ENCODE measurements at places on chromosomes 1 and 21.

DNA sequence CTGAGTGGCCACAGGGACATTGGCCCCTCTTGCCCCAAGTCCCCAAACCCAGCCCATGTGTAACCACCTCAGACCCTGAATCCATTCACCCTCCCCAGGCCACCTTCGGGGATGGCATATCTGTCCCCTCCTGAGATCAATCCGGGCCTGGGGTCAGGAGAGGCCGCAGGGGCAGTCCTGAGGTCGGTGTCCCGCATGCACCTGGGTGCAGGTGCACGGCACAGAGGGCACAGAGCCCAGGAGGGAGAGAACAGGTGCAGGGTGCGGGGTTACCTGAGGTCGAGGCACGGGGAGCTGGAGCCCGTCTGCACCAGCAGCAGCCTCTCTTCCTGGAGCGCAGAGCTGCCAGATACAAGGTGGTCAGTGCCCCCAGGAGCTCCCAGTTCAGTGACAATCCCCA, 16.8 kb downstream of the PANK4 start:
- no peak for DNase-seq

- DNase-seq: no peak
Observed at GRCh38 chr1:240487493-240487892, 124.5 kb downstream of the GREM2 start.

DNA sequence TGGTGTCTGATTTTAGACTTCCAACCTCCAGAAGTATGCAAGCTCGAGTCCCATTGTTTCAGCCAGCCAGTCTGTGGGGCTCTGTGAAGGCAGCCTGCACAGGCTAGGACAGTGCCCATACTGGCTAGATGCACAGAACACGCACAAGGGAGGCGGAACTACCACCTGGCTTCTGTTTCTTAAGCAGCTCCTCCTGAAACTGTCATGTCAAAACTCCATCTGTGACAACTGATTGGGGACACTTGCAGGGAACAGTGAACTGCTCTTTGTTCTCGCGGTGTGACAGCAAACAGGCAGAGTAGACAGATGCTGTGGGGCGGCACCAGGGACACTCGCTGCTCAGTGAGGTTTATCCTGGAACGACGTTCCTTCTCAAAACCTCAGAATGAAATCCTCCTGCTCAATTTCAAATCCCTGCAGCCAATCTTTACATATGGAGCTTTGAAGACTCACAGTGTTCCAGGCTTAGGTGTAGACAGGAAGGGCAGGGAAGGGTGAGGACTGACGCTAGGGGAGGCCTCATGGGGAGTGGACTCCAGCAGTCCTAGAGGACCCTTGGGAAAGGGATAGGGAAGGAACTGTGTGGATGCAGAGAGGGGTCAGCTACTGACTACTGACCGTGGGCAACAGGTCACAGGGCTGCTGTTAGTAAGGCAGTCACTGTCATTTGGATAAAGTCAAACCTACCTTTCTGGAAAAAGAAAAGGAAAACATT, 73.8 kb downstream of the ERG start:
- no peak for DNase-seq

- DNase-seq: no peak
Observed at GRCh38 chr1:153542956-153543711, 2.4 kb upstream of the S100A5 start.

- no peak for DNase-seq
Observed at GRCh38 chr1:162388083-162388594, 6.6 kb downstream of the C1orf226 start.
